ENCODE measurements at places on chromosomes 2 and 18.
A peak's percentile ranks its signal among the peaks of the same experiment; 100 is the strongest.

GRCh38 chr2:240435948-240436682, 652 bp downstream of the GPC1 start:
- no peak for DNase-seq

DNA sequence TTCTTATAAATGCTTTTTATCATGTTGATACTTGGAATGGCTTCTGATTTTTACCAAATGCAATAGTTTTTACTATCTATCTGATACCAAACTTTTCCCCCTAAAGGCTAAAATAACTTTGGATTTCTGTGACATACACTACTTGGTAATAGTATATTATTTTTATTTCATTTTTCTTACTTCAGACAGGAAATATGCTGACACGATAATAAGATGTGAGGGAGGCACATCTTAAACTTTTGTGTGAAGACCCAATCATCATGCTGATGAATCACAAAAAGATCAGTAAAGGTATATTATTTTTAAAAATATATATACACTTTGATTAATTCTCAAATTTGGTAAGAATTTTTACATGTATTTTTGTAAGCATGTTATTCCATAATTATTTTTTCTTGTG, 122.8 kb downstream of the TGIF1 start:
- no peak for DNase-seq

- no peak for DNase-seq
Observed at GRCh38 chr2:144452169-144452988, 67.5 kb downstream of the ZEB2 start.

- no peak for DNase-seq
Observed at GRCh38 chr18:61785588-61785987, 107.2 kb downstream of the RNF152 start.

DNA sequence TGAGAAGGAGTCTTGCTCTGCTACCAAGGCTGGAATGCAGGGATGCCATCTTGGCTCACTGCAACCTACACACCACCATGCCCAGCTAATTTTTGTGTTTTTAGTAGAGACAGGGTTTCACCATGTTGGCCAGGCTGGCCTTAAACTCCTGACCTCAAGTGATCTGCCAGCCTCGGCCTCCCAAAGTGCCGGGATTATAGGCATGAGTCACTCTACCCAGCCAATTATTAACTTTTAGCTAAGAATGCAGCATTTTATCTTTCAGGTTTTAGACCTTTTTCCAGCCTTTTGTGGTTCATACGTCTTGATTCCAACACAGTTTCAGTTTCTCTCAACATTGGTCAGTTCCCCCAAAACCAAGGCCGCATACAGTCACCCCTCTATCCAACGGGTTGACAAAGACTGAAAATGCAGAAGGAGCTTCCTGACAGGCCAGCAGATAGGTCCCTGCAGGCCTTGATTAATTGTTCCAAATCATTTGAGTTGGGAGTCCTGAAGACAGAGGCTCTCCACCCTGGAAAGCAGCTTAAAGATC, 262.2 kb upstream of the KLHL29 start:
- DNase-seq: no peak

GRCh38 chr2:188466761-188467160, 175.1 kb downstream of the GULP1 start:
- no peak for DNase-seq

GRCh38 chr2:160096409-160096808, 34.0 kb upstream of the PLA2R1 start:
- no peak for DNase-seq

DNA sequence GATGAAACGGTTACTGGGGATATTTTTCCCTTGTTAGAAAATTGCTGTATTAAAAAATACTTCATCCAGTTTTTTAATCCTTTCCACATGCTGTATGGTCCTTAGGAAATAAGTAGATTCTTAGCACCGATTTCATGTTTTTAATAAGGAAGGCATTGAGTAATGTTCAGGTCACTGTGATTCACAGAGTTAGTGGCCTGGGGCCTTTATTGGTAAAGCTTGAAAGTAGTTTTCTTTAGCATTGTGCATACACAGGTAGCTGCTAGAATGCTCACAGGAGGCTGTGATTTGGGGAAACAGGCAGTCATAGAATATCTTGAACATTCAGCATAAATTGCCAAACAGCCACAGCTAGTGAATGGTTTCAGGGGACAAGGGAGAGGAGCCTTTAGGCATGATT, 79.8 kb downstream of the XRCC5 start:
- no peak for DNase-seq

GRCh38 chr2:174180726-174181236, 67.6 kb downstream of the OLA1 start:
- DNase-seq: no peak

GRCh38 chr2:212911011-212911410, 240.4 kb downstream of the IKZF2 start:
- no peak for DNase-seq

DNA sequence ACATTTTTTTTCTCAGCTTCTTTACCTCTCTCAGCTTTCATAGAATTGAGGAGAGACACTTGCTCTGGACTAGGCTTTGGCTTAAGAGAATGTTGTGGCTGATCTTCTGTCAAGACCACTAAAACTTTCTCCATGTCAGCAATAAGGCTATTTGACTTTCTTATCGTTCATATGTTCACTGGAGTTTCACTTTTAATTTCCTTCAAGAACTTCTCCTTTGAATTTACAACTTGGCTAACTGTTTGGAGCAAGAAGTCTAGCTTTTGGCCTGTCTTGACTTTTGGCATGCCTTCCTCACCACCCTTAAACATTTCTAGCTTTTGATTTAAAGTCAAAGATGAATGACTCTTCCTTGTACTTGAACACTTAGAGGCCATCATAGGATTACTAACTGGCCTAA, 104.4 kb upstream of the SLC39A10 start:
- DNase-seq: no peak

DNA sequence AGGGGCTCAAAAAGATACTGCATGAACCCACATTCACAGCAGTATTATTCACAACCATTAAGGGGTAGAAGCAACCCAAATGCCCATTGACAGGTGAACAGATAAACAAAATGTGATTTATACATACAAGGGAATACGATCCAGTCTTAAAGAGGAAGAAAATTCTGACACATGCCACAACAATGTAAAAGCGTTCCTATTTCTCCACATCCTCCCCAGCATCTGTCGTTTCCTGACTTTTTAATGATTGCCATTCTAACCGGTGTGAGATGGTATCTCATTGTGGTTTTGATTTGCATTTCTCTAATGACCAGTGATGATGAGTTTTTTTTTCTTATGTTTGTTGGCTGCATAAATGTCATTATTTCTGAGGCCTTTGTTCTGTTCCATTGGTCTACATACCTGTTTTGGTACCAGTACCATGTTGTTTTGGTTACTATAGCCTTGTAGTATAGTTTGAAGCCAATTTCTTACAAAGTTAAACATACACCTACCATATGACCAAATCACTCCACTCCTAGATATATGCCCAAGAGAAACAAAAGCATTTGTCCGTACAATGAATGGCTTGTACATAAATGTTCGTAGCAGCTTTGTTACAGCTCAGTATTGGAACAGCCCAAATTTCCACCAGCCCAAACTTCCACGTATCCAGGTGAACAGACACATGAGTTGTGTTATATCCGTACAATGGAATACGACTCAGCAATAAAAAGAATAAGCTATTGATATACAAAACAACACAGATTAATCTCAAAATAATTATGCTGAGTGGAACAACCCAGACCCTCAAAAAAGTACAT, 85.1 kb downstream of the TMEM131 start:
- no peak for DNase-seq

GRCh38 chr2:72214429-72215143, 66.9 kb upstream of the CYP26B1 start:
- no peak for DNase-seq

GRCh38 chr18:12659904-12660605, 2.1 kb upstream of the SPIRE1 start:
- DNase-seq: no peak

DNA sequence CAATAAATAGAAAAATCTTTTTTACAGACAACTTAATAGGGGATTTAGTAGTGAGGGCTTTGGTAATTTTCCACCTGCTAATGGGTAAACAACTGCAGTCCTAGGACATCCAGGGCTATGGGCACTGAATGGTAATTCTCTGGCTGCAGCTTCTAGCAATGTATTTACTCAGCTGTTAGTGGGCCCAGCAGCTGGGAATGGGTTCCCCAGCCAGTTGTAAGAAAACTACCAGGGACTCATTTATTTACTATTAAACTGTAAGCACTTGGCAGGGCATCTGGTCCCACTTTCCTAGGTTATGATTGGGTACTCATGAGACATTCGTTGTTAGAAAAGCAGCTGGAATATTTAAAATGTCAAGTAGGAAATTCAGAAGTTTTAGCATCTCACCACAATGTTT, 363.8 kb upstream of the TRIB2 start:
- DNase-seq: no peak

- DNase-seq: no peak
Observed at GRCh38 chr2:240628507-240628807, 3.2 kb downstream of the GPR35 start.

- DNase-seq: no peak
Observed at GRCh38 chr2:151824886-151825285, 3.3 kb downstream of the ARL5A start.

DNA sequence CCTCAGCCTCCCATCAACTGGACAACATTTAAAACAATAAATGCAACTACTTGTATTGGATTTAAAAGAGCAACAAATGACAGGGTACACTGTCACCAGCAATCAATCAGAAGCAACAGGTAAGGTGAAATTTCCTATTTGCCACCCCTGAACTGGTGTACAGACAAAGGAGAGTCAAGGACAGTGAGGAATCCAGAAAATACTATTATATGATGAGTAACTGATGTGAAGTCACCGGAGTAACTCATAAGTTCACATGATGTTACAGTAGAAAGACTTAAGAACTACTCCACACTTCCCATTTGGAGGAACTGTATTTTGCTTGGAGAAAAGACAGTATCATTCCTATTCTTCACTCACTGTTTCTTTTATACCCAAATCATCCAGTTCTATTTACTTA, 4.1 kb upstream of the STAT1 start:
- no peak for DNase-seq

GRCh38 chr2:173427887-173428668, 73.4 kb downstream of the CDCA7 start:
- DNase-seq: no peak

DNA sequence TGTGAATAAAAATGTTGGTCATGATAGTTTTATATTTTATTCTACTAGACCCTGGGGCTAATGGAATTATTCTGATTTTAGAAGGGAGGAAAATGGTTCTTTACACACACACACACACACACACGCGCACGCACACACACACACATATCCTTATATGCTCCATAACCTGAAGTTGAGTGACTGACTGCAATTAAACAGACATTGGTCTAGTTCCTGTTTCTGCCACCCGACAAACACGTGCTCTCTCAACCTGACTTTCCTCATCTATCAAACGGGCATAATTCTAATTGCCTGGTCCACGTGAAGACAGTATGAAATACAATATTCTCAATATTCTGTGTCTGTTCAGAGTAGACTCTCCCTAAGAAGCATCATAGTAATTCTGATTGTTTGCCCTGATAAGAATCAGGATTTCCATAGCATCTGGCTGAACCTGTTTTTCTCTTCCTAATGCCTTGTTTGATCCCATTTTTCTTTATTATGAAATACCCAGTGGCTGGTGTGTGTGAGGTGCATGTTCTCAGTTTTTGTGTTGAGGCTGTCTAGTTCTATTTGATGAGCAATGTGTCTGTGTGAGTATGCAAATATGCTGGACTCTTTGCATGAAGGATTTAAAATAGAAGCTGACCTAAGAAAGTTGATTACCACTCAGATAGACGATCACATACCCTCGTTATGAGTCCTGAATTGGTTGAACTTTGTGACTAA, 51.0 kb downstream of the SETBP1 start:
- DNase-seq: no peak

- no peak for DNase-seq
Observed at GRCh38 chr2:1550076-1550475, 136.8 kb downstream of the TPO start.

DNA sequence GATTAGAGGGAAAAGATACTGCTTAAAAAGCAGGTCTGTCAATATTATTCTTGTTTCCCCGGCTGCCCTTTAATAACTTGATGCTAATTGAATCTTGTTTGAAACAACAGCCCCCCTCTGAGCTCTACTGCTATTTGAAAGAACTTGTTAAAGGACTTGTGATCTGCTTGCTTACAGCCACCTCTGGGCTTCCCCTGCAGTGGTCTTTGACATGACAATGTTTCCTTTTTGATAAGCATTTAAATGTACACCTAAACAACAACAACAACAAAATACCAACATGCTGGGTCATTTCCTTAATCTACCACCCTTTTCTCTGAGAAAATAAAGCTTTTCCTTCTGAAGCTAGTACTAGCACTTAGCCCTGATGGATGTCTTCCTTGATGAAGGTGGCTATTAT, 3.9 kb downstream of the HOXD1 start:
- DNase-seq: no peak

DNA sequence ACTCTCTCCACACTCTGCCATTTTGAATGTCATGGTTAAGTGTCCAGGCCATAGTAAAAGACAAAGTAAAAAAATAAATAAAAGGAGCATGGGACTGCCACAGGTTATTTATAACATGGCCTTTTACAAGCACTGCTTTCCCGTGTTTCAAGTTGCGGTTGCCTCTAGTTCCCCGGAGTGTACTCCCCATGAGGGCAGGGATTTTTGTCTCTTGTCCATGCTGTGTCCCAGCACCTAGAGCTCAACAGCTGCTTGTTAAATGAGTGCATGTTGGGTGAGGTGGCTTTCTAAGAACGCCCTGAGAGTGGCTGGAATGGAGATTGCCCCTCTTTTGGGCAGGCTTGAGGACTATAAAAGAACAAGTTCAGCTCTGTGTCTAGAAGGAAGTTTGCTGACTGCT, 8.4 kb downstream of the CAVIN2 start:
- DNase-seq: no peak

GRCh38 chr18:51668101-51668500, 470.6 kb upstream of the MEX3C start:
- no peak for DNase-seq

GRCh38 chr2:182921234-182921633, 54.8 kb upstream of the FRZB start:
- DNase-seq: no peak

- peak; percentile 68 for DNase-seq
Observed at GRCh38 chr2:71923887-71924533, 223.7 kb downstream of the CYP26B1 start.

GRCh38 chr18:34837769-34838272, 127.7 kb downstream of the DTNA start:
- DNase-seq: no peak

GRCh38 chr2:73290049-73290839, 3.1 kb downstream of the EGR4 start:
- peak; percentile 46 for DNase-seq
